ENCODE measurements at places on chromosomes 4 and X.

DNA sequence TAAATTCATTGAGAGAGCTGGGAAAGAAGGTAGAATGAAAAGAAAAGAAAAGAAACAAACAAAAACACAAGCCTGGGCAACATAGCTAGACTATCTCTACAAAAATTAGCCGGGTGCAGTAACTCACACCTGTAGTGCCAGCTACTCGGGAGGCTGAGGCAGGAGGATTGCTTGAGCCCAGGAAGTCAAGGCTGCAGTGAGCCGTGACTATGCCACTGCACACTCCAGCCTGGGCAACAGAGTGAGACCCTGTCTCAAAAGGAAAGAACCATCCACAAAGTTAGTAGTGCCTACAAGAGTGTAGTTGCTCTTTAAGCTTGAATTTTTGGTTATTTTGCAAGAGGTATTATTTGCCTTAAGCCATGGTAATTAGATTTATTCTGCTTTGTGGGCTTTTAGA lies 157.7 kb downstream of the CBR4 start:
- no peak for DNase-seq

- DNase-seq: no peak
Measured at GRCh38 chr4:173910891-173911290, 372.6 kb downstream of the FBXO8 start.

- no peak for DNase-seq
Measured at GRCh38 chrX:66200855-66201795, 37.1 kb downstream of the HEPH start.

DNA sequence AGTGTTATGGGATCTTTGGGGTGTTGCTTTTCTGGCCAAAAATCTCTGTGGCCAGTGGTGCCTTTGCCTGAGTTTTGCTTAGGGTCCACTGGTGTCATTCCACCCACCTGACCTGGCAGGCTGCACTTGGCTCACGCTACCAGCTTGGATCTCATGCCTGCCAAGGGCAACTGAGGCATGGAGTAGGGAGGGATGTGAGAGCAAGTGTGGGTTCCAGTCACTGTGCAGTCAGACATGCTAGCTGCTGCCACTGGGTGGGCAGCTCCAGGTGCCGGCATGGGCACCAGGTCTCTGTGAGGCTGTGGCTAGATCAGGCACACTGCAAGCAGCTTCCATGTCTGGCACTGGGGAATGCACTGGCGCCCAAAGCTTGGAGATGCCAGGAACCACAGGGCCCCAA lies 424.1 kb downstream of the PRR32 start:
- DNase-seq: no peak

DNA sequence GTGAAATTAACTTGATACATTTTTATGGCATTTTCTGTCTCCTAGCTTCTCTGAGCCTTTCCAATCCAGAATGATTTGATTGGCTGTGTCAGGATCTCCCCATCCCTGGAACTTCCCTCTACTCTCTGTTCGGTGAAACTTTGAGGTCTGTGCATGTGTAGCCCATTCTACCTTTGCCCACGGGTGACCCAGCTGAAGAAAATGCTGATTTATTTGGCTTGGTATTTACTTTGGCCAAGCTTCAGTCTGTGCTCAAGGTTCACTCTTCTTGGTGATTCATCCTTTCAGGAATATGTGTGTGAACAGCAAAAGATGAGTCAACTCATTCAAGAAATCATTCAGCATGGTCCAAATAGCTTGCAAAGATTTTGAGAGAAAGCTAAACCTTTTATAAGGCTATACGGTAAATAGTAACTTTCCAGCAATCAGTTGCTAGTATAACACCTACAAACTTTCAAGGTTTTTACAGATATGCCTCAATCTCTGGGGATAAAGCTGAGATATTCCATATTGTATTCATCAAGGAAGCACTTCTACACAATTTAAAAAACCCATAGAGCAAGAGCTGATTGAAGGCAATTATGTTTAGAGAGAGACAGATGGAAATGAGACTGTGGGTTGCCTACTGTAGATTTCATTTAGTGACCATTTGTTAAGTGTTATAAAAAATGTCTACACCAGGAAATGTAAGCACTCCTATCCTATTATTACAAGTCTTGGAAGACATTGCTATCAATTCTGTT lies 233.9 kb upstream of the CXXC4 start:
- DNase-seq: peak; percentile 32

DNA sequence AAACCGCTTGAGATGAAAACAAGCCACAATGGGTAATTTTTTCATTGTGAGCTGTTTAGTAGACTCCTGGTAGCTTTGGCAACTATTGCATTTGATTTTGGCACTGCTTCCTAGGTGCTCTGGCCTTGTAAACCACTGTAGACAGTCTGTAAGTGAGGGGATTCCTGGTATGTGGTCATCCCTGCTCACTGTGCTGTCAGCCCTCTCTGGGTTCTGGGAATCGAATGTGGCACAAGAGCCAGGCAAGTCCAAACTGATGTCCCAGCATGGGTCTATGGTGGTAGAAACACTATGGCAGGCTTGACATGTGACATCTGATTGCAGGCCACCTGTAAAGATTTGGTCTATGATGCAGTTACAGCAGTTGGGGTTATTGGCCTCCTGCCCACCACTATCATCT lies 2.5 kb downstream of the USP51 start:
- no peak for DNase-seq

GRCh38 chr4:141763374-141763773 lies 127.0 kb downstream of the IL15 start:
- DNase-seq: no peak

DNA sequence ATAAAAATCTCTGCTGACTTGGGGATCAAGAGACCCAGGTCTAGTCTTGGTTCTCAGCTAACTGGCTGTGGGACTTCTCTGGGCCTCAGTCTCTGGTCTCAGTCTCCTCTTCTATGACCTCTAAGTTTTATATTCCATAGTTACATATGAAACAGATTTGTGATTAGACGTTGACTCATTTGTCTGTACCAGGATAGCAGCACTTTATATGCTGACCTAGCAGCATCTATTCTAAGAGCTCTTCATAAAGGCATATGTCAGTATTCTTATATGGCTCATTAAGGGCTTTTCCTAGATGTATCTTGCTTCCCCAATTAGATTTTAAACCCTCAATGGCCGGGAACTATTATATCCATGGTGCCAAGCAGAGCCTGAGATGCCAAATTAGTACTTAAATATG lies 12.7 kb downstream of the GRPR start:
- no peak for DNase-seq

DNA sequence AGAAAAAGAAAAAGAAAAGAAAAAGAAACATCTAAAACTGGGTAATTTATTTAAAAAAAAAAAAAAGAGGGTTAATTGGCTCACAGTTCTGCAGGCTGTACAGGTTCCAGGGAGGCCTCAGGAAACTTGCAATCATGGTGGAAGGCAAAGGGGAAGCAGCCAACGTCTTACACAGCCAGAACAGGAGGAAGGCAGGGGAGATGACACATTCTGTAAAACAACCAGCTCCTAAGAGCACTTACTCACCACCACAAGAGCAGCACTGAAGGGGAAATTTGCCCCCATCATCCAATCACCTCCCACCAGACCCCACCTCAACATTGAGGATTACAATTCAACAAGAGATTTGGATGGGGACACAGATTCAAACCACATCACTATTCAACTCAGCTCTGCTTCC lies 36.8 kb upstream of the TMEM184C start:
- no peak for DNase-seq

GRCh38 chrX:153766098-153766817 lies 2.2 kb downstream of the PLXNB3 start:
- no peak for DNase-seq

DNA sequence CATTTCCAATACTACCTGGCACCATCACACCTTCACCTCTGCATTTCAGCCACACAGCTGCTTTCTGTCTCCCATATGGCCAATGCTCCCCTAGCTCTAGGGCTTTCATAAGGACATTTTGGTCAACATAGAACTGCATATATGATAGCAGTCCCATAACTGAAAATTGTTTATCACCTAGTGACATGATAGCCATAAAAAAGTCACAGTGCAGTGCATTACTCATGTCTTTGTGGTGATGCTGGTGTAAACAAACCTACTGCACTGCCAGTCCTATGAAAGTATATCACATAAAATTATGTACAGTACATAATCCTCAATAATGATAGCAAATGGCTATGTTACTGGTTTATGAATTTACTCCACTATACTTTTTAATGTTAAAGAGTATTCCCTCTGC lies 221.0 kb downstream of the NAF1 start:
- DNase-seq: no peak

DNA sequence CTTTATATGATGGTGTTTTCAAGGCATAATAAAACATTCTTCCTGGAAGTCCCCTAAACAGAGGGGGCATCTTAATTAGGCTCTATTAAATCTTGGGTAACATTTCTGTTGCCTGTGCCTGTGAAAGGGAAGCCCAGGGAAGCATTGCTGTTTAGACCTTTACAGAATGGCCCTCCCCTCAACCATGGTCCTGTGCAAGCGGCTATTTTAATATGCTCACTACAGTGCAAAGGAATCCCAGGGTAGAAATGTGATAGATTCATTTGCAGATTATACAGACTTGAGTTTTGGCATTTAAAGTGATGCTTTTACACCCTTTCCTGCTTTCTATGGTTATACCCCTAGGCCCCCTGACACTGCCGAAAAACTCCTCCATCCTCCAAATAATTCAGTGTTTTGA lies 65.3 kb downstream of the CLCN5 start:
- DNase-seq: no peak

DNA sequence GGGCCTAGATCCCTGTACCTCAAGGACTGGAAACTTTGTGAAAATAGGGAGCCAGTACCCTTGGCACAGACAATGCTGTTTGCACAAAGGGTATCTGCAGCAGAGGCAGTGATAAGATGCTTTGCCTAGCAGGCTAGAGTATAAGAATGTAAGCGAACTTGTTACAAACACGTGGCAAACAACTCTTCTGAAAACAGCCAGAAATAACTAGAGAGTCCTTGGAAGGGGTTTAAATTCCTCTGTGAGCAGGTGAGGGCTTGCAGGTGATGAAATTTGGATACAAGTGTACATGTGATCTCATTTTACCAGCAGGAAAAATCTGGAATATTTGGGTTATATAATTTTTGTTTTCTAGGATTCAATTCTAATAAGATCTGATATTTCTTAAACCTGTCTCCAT lies 18.6 kb upstream of the ACSL4 start:
- DNase-seq: no peak

DNA sequence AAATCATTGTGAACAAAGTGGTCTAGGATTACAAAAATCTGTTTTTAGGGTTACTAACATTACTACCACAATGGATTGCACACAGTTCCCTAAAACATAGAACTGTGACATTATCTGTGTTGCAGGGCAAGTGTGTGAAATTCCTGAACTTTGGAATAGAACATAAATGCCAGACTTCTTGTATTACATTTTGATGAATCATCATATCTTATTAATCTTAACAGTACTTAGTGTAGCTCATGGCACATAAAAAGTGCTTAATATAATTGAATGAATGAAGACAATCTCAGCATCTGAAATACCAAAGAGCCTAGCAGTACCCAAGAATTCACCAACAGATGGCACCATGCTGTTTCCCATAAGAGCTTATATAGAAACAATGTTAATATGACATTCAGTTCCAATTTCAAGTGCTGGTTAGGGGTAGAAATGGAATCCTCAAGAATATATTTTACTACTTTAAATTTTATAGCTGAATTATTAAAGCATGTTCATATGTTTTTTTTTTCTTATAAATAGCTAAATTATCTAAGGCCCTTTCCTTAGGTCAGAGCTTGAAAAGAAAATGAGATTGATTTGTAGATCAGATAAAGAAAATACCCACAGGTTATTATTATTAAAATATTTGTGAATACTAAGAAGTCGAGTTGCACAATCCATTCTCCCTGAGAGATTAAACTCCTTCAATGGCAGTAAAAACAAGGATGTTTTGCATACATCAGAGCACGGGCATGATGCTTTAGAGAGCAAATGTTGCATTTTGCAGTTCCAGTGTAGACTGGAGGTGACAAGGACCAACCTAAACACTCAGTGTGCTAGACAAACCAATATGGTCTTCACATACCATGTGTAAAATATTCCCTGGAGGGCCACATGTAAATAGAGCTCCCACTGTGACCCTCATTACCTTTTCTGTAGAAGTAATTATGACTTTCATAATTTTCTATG lies 25.7 kb upstream of the SHISA3 start:
- no peak for DNase-seq

- DNase-seq: no peak
Measured at GRCh38 chr4:149306537-149306936, 509.1 kb downstream of the IQCM start.

GRCh38 chrX:154032653-154033052 lies 13.0 kb upstream of the IRAK1 start:
- no peak for DNase-seq

DNA sequence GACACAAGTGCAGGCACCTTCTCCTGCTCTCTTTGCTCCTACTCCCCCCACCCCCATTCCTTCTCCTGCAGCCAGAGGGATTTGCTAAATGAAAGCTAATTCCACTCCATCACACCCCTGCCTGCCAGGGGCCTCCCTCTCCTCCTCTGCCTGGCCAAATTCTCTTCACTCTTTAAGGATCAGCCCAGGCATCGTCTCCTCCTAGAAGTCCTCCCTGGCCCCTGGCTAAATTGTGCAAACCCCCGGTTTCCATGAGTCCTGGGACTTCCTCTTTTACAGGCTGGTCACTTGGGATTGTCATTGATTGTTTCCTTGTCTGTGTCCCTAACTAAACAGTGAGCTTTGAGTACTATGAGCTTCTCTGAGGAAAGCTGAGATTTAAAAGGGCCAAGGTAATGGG lies 8.7 kb upstream of the ABLIM2 start:
- DNase-seq: no peak

DNA sequence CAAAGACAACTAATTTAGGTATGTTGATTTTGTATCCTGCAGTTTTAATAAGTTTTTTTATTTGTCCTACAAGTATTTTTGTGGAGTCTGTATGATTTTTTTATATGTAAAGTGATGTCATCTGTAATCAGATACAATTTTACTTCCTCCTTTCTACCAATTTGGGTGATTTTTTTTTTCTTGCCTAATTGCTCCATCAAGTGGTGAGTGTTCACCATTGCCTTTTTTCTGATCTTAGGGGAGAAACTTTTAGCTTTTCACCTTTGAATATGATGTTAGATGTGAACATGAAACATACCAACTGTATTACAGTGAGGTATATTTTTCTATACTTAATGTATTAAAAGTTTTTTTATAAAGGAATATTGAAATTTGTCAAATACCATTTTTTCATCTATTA lies 362.3 kb downstream of the PABPC4L start:
- DNase-seq: no peak

DNA sequence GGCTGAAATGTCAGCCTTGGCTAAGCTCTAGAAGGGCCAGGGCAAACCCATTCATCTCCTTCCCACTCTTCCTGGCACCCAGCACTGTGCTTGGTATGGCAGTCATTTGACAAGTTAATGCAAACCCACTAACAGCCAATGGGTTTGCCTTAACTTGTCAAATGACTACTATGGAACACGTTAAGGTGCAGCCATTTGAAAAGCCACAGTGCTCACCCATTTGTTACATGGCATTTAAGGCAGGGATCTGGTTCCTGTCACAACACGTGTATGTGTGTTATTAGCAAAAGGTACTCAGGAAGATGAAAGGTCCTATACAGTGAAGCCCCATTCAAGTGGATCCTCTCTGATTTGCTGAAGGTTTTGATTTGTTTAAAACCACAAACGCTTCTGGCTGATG lies 7.2 kb downstream of the CRMP1 start:
- DNase-seq: no peak
